ENCODE measurements at places on chromosomes 3 and 15.
A peak's percentile ranks its signal among the peaks of the same experiment; 100 is the strongest.

DNA sequence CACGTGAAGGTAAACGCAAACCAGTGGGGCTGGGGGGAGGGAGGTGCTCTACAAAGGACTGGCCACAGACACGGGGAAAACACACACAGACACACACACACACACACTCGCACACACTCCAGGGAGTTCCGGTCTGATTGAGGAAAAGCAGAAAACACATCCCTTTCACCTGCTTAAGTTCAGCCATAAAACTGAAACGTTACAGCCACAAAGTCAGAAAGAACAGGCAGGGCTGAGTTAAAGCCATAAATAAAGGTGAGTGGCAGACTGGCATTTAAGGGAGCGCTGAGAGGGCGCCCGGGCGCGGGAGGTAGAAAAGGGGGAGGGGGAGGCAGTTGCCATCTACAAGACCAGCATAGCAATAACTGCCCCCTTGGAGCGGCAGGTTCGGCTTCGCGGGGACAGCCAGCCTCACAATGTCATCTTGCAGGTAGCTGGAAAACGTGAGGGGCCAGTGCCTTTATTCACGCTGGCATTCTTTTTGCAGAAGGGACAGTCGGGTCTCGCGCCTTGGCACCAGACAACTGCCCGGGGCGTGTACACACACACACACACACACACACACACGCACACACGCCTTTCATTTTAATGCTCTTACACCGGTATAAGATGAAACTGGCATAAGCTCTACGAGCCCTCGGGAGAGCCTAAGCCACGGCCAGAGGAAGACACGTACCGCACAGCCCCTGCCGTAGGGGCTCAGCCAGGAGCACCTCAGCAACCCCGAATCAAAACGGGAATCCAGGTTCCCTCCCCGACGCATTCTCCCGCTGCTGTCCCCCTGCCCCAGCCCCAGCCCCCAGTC is 866 bp downstream of the TNIK start:
- no peak for DNase-seq

- DNase-seq = no peak
These were observed 42.0 kb downstream of the UMPS start for GRCh38 chr3:124772081-124772831.

DNA sequence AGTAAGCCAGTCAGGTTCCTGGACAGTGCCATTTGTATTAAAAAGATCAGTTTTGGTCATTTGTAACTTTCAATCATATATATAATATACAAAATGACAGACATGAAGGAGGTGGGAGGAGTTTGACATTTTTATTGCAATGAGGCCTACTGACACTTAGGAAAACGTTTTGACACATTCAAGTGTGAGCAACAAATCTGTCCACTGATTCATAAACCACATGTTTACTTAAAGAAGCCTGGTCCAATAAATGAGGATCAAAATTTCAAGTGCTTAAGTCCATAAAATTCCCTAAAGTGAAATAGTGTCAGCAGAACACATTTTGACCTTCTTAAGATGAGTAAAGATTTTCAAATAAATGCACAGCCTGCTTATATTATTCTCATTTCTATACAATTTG is 137.3 kb downstream of the MECOM start:
- DNase-seq = no peak

DNA sequence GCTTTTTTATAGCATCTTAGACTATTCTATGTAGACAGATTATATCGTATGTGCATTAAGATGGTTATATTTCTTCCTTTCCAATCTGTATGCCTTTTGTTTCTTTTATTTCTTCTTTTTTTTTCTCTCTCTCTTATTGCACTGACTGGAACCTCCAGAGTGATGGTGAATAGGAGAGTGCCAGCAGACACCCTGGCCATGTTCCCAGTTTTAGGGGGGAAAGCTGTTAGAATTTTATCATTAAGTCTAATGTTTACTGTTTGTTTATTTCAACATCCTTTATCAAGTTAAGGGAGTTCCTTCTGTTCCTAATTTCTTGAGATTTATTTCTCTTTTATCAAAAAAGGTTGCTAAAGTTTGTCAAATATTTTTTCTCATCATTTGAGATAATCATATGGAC is 116.6 kb upstream of the LRTM1 start:
- DNase-seq = no peak

DNA sequence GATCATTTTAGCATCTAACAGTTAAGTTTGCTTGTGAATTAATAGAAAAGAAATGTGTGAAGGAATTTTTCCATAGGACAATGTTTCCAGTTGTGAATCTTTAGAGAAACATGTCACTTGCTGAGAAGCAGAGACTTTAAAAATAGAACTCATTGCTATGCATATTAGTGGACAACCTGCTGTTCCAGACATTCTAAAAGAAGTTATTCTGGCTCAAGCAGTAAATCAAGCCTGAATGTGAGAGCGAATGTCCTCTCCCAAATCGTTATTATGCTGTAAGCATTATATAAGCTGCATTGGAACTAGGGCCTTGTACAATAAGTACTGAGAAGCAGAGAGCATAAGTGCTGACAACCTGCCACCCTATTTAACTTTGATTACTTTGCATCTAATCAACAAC is 990.9 kb downstream of the PLOD2 start:
- no peak for DNase-seq

GRCh38 chr15:91128016-91128415 is 28.0 kb downstream of the SV2B start:
- no peak for DNase-seq

- no peak for DNase-seq
These were observed 29.5 kb downstream of the ARL8B start for GRCh38 chr3:5151586-5151985.

GRCh38 chr3:34382859-34383258 is 584.4 kb downstream of the PDCD6IP start:
- DNase-seq = peak; percentile 8

GRCh38 chr3:73041537-73041936 is 19.9 kb upstream of the EBLN2 start:
- peak; percentile 14 for DNase-seq

DNA sequence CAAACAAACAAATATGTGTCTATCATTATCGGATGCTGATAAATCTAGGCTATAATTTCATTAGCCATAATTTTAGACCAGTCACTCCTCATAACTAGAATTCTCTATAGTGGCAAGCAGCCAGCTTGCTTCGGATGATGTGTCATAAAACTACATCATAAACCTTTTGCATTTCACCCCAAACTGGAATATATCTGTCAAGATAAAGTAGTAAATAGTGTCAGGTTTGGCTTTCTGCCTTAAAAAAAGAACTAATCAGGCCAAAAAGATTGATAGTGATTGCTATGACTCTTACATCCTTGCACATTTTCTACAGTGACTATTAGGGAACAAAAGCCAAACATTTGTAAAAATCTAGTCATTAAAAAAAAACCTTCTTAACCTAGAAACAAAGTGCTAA is 51.0 kb downstream of the DPPA2 start:
- DNase-seq = no peak

DNA sequence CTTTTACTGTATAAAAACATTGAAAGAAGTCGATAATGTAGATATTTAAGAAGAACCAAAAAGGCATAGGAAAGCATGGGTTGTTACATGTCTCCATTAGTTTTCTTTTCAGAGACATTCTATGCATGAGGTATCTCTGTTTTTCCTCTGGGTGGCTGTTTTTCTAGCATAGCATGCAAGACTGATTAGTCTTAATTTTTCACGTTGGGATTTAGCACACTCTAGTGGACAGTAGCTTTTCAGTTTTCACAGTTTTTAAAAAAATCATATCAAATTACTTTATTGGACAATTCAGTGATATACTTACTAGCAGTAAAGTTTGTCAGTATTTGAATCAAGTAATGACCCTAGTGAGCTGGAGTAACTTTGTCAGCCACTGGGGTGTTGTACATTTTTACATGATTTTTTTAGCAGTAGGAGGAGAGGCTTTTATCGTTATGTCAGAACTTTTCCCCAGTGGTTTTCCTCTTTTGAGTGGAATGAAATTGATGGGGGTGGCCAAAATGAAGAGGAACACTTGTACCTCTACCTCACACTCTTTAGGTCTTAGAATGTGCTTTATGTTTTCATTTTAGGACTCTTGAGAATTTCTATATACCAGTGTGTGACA is 57.2 kb downstream of the SEC22A start:
- peak; percentile 34 for DNase-seq

GRCh38 chr3:71724584-71725270 is 475 bp downstream of the EIF4E3 start:
- DNase-seq = no peak

- no peak for DNase-seq
These were observed 72.1 kb downstream of the BBX start for GRCh38 chr3:107594870-107595269.

DNA sequence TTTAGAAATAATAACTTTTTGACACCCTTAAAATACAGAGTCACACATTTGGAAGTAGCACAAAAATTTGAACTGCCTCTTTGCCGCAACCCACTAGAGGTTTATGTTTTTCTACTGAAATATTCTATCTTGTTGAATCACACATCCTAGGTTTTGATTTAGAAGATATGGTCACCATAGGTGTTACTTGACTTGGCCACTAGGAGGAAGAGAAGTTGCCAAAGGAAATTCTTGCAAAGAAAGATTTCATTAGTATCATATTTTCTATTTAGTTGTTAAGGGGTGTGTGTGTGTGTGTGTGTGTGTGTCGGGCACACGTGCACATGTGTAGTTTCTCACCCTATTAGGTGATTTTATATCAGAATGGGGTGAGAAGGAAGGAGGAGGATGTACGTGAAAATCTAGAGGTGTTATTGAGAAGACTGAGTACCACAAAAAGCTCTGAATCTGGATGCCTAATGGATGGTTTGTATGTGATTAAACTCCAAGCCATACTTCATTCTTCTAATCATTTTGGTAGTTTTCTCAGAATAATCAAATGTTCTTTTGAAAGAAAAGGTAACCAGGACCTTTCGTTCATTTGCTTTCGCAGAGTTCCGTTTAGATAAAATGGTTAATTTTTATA is 31.5 kb downstream of the ZFAND6 start:
- DNase-seq = no peak

DNA sequence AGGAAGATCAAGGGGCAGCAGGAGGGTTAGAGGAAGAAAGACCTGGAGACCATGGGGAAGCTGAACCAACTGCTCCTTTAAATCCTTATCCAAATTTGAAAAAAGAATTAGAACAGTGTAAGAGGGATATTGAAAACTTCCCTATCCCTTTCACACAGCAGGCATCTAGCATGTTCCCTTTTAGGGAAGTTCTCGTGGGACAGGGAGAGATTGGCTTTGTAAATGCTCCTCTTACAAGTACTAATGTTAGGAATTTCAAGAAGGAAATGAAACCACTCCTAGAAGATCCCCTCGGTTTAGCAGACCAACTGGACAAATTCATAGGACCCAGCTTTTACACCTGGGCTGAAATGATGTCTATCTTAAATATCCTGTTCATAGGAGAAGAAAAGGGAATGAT is 41.5 kb downstream of the PPCDC start:
- no peak for DNase-seq

GRCh38 chr3:3264796-3265195 is 85.3 kb upstream of the CRBN start:
- no peak for DNase-seq

- no peak for DNase-seq
These were observed 630.5 kb upstream of the EPHA6 start for GRCh38 chr3:96183871-96184270.

DNA sequence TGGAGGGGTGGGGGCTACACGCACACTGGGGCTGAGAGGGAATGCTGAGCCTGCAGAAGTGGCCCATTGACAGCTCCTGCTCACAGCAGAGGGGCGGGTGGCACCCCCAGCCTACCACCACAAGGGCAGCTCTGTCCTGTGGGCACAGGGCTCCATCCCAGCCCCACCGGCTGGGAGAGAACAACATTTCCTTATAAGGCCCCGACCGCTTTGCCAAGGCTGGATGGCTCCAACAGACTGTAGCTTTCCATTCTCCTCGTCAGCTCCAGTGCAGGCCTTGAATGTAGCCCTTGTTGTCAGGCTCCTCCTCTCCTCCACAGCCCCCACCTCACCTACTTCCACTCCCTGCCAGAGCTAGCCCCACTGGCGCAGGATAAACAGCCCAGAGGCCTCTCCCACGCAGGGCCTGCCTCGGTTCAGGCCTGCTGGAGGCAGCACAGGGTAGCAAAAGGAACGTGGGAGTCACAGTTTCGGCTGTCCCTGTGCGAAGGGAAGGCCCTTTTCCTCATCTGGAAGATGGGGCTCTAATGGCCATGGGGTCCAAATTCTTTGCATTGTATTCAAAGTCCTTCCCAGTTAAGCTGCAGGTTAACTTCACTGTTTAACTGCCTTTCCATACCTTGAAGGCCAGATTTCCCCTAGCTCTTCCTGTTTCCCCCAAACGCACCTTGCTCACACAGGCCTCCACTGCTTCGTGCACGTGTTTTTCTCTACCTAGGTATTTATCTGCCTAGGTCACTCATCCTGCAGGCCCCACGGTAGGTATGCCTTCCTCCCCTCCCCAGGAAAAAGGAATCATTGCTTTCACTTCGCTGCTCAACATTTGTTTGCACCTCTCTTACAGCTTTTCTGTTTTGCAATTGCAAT is 101.6 kb upstream of the LPP start:
- DNase-seq = peak; percentile 62

GRCh38 chr3:71857956-71858355 is 73.0 kb upstream of the PROK2 start:
- no peak for DNase-seq

GRCh38 chr3:187739094-187739560 is 6.1 kb downstream of the BCL6 start:
- no peak for DNase-seq

DNA sequence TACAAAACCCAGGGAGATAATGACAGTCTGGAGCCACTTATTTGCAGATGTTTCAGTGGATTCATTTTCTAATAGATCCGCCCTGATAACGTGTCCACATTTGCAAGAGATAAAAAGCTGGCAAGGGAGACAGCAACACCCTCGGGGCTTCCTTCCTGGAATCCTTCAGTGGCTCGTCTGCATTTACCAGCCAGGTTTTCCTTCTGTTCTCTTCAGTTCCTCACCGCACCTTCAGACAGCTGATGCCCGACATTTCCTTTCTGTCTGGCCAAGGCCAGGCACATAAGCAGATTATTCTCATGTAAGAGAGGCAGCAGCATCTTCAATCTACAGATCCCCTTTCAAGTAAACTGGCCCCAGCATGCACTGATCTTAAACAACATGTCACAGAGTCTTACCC is 56.2 kb upstream of the SPATA12 start:
- DNase-seq = no peak

- no peak for DNase-seq
These were observed 96.2 kb downstream of the HES1 start for GRCh38 chr3:194231929-194232832.

DNA sequence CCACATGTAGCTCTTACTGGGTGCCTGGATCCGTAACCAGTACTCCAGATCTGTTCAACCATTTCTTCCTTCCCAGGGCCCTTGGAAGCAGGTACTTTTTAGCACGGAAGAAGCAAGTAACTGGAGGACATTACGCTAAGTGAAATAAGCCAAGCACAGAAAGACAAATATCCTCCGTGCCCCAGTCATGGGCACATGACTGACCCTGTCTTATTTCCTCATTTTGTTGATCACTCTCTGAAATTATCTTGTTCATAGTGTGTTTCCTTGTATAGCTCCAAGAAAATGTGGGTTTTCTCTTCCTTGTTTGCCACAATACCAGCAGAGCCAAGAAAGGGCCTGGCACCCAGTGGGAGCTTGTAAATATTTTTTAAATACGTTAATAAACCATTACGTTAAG is 32.2 kb upstream of the MTMR14 start:
- DNase-seq = no peak

- no peak for DNase-seq
These were observed 115.2 kb downstream of the ASB7 start for GRCh38 chr15:100717596-100717995.

Data from DMS153 (cell line).